ENCODE measurements at places on chromosomes 1 and 21.

GRCh38 chr1:41053316-41053715 lies 31.8 kb upstream of the SLFNL1 start:
- no peak for DNase-seq

GRCh38 chr1:150925080-150925479 lies 1.1 kb upstream of the SETDB1 start:
- DNase-seq, result peak; percentile 6

DNA sequence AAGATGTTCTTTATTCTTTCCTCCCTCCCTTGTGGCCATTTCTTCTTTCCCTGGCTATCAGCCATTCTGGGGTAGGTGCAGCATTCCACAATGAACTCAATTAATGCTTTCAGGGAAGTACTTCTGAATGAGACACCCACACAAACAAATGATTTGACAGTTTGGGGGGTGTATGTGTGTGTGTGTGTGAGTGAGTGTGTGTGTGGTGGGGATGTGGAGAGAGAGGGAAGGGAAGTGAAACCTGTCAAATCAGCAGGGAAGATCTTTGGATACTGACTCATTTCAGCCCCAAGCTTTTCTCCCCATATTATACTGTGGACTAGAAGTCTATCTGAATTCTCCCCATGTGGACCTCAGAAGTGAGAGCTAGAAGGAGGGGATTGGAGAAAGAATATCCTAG lies 154.9 kb upstream of the CD34 start:
- peak; percentile 2 for DNase-seq

GRCh38 chr1:5745800-5746610 lies 246.2 kb downstream of the NPHP4 start:
- DNase-seq, result peak; percentile 33

- no peak for DNase-seq
Measured at GRCh38 chr1:109047339-109047738, 5.4 kb upstream of the WDR47 start.

DNA sequence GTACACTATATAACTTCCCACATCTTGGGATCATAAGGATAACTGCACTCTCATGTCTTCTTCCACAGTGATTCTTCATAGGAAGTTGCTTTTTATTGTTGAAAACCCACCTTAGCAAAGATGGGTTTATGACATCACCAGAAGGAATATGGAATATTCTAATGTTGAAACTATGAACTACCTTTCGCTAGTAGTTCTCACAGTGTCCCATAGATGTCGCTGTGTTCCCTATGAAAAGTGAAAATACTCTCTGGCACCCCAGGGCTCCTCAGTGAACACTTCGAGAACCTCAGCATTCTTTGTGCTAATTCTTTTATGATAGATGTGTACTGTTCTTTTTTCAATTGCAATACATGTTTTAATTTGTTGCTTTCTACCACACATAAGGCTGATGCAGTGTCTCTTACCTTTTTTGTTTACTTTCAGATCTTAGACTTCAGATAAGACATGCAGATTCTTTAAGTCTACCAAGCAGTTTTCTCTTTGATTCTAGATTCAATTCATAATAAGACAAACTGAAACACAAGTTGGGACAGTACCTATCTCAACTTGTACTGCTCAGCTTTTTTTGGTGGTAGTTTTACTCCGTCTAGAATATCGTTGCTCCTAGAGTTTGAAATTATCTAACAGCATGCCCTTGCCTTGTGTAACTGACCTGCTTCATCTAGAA lies 90.8 kb downstream of the GTF2B start:
- DNase-seq, result peak; percentile 58

GRCh38 chr1:70396607-70397006 lies 14.5 kb upstream of the CTH start:
- DNase-seq, result no peak
